ENCODE measurements at places on chromosomes 11 and 22.

DNA sequence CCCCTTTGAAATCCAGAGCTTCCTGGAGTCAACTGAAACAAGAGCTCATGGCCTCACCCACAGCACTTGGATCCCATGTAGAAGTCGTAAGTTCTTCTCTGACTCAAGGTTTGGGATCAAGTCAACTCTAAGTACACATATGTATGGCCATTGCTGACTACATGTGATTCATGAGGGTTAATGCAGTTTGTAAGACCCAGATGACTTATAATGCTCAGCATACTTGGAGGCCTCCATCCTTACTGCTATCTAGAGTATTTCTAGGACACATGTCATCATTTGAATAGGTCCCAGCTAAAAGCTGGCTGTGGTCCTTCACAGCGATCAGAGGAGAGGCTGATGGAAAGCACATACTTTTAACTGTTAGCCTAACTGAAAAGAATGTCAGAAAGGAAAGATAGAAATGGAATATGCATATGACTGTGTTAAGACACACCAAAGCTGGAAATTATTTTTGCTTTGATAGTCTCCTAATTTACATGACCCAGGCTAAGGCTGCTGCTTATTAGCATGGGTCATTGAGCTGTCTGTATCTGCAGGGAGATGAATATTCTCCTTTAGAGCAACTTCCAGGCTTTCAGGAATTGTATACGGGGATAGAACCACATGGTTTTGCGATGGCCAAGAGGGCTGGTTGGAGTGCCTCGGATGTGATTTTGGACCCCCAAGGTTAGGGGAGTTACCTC lies 76.3 kb downstream of the NTM start:
- no peak for DNase-seq

DNA sequence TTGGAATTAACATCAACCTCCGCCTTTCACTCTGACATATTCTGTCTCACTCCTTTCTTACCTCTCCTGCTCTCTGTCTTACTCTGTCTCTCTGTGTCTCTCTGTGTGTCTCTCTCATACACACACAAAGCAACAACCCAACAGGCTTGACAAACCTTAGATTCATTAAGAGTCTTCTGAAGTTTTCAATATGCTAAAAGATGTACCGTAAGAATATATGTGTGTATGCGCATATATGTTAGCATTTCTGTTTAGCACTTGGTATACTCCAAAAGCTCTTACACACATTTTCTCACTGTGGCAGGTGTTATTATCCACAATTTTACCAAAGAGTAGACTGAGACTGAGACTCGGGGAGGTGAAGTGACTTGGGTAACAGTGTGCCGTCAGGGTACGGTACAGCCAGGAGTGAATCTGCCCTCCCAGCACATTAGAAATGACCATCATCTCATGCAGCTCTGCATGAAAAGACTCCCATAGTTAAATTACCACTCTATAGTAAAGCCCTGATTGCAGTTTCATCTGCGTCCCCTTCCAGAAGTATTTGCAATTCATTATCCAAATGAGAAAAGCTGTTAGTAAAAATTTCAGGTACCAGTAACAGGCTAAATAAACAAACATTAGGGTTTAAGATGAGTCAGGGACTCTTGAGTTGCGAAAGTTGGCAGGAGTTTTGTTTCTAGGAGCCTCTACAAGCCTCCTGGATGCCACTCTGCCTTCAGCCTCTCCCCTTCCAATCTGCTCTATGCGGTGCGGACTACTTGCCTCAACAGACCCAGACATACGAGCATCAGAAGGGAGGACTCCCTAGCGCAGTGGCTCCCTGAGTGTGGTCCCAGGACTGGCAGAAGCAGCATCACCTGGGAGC lies 195.2 kb upstream of the TMEM45B start:
- no peak for DNase-seq

DNA sequence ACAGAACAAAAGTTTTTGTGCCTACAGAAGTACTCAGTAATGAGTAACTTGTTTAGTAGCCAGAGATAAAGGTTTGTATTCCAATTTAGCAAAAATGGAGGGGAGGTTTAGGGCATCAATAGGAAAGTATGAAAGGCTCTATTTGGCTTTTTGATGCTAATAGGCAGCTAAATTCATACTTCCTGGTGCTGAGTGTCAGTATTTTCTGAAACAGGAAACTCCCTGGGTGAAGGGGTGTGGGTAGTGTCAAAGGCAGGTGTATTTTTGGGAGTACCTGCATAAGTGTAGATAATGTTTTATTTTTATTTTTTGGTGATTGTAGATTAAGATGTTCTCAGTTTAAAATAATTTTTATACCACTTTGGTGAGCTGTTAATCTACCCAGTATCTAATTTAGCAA lies 29.3 kb upstream of the MMP7 start:
- DNase-seq = no peak

GRCh38 chr11:61775606-61776554 lies 16.5 kb downstream of the TMEM258 start:
- no peak for DNase-seq

GRCh38 chr22:19758896-19759426 lies 1.6 kb upstream of the TBX1 start:
- DNase-seq = no peak

DNA sequence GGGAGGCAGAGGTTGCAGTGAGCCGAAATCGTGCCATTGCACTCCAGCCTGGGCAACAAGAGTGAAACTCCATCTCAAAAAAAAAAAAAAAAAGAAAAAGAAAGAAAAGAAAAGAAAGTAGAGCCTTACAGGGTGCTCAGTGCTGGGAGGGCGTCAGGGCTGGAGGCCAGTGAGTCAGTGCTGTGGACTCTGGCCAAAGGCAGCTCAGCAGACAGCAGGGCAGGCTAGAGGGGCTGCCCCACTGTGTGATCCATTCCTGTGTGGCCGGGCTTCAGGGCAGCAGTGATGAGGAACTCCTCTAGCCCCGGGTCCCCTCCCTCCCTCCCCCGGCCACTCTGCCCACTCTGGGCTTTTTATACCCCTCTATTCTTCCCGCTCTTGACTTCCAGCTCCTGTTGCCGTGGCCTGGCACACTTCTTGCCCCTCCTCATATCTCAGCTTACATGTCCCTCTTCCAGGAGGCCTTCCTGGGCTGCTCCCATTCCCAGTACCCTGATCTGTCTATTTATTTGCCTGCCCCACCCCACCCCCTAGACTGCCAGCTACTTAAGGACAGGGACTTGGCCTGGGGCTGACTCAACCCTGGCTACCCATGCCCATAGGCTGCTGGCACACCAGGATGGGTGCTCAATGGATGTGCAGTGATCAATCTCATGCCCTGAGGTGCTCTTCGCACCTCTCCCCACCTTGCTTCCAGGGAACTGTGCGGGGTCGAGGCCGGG lies 10.1 kb downstream of the SYT12 start:
- no peak for DNase-seq

- no peak for DNase-seq
Observed at GRCh38 chr11:128962896-128963295, 20.2 kb upstream of the TP53AIP1 start.

DNA sequence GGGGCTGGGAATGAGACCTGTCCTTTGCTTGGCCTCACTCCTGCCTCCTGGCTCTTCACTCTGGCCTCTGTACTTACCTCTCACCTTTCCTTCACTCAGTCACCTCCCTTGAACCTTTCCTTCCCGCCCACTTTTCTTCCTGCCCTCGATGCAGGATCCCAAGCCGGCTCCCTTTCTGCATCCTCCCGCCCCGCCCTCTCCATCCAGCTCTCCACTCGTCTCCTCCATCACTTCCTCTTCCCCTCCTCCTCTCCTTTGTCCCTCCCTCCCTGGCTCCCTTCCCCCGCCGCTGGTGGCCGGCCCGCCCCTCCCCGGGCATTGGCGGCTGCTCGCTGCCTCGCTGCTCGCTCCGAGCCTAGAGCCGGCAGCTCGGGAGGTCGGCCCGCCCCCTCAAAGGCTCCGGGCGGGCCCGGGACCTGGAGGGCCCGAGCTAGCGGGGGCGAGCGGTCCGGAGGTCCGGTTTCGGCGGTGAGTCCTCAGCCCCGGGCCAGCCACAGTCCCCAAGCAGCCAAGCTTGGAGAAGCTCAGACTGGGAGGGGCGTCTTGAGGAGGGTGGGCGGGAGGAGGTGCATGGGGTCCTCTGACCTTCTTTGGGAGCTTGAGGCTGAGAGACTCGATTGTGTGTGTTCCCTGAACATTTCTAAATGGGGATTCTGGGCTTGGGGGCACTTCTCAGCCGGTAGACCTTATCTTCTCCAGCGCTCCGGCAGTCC lies 13.8 kb downstream of the PHLDB1 start:
- DNase-seq = peak; percentile 91

DNA sequence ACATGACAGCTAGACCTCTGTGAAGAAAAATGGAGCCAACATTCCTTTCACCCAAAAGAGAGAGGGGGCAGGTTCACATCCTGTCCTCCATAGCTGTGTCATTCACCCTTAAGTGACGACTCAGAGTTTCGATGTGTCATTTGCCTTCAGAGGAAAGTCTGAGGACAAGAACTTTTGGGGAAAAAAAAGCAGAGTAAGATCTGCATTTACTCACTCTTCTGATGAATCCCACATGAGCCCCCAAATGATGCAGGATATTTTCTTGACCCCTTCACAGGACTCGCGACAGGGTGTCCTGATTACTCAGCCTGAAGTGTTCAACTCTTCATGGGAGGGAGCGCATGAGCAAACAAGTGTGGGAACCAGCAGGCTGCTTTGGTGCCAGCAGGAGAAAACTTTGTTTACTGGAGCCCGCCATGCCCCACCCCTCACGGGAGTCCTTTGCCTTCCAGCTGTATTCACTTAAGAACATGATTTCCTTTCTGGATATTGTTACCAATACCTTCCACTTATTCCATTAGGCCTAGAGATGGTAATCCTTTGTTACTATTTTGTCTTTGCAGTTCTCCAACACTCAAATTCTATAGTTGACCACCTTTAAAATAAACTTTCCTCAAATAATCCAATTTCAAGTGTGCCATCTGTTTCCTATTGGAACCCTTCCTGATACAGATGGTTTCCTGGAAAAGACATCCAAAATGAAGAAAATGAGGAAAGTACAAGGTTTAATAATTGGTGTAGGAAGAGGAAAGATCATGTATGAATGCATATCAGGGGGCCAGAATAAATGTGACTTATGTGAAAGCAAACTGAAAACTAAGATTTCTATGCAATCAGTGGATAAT lies 729.8 kb downstream of the FAM181B start:
- no peak for DNase-seq

- no peak for DNase-seq
Observed at GRCh38 chr11:133809569-133810491, 35.5 kb downstream of the SPATA19 start.

- peak; percentile 27 for DNase-seq
Observed at GRCh38 chr11:32870676-32871075, 21.9 kb upstream of the QSER1 start.

- no peak for DNase-seq
Observed at GRCh38 chr22:40436505-40437431, 66.4 kb downstream of the SGSM3 start.

DNA sequence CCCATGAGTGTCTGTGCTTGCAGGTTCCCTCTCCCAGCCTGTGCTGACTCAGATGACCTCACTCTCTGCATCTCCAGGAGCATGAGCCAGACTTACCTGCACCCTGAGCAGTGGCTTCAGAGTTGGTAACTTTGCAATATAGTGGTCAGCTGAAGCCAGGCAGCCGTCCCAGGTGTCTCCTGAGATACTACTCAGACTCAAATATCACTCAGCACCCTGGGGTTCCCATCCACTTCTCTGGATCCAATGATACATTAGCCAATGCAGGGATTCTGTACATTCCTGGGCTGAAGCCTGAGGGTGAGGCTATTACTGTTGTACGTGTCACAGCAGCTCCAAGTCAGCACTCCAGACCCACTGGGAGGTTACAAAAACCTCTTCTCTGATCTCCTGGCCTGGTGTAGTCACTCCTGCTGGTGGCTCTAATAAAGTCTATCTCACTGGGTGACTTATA lies 87.8 kb upstream of the TOP3B start:
- DNase-seq = no peak

- DNase-seq = no peak
Observed at GRCh38 chr11:131606811-131607335, 236.5 kb downstream of the NTM start.

- no peak for DNase-seq
Observed at GRCh38 chr11:115418626-115419025, 85.6 kb downstream of the CADM1 start.

DNA sequence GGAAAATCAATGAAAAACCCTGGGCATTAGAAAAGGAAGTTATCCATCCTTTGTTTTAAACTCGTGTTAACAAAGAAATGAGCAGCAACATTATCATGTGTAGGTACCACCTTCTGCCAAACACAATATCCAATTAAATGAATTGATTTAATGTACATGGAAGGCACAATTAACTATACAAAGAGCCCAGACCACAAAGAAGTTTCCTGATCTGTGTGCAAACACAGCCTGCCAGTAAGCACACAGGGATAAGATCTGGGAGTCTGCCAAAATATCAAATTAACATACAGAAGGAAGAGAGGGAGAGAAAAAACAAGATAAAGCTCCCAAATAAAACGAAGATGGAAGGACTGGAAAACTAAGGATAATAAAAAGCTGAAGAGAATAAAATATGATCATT lies 54.1 kb upstream of the SLC25A1 start:
- no peak for DNase-seq

DNA sequence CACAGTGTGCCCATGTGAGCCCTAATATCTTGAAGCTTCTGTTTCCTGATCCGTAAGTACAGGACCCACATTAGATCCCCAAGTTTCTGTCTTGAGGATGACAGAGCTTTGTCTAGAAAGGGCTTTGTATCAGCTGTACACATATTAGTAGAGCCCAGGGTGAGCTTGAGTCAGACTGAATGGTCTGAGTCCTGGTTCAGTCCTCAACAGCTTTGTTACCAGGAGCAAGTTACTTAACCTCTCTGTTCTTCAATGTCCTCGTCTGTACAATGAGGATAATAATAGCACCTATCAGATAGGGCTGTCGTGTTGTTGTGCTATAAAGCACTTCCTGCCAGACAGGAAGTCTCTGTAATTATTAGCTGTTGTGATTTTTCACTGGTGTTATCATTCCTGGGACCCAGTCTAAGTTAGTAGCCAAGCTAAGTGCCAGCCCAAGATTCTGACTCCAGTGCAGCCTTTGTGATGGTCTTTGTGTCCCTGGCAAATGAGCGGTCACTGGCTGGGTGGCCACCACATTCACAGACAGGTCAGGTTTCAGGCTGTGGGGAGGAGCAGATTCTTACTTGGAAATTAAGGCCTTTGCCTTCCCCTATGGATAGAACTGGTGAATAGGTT lies 6.8 kb downstream of the TOM1 start:
- no peak for DNase-seq

- peak; percentile 92 for DNase-seq
Observed at GRCh38 chr11:70755410-70756158, 357.3 kb downstream of the CTTN start.

DNA sequence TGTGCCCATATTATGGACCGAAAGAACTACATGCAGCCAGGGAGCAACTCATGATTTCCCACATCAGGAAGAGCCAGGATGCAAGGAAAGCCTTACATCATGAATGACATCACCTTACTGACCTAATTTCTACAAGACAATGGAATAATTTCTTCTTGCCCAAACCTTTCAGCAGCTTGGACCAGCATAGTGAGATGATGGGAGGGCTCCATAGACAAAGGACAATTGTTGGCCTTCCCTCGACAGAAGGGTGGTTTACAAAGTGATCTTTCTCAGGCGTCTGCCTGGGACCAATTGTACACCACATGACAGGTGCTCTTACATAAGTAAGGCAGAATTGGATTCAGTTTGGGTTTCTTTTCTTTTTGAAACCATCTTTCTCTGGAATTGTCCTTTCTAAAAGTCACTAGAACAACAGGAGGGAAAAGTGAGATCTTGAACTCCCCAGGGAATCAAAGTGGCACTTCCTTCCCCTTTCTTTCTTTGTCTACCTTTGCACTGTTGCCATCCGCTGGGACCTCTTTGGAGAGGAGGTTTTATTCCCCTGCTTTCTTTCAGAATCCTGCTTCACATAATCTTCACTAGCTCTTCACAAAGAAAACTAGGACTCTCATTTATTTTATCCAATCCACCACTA lies 51.7 kb upstream of the PAK1 start:
- DNase-seq = no peak

GRCh38 chr11:34063061-34063795 lies 11.7 kb downstream of the CAPRIN1 start:
- no peak for DNase-seq
